Pulmonary artery endothelial cell (primary cell): ENCODE measurements at places on chromosomes 1 and 21. TPM values are rescaled to one million over a fixed set of nuclear protein-coding genes. Genes with fewer than 3 reads are reported as not detected.

Gene TSSK3
- total RNA-seq, result 0.20 TPM in 1 of 2 replicates, not detected in the other

Gene CD2
- total RNA-seq, result not detected in 2 replicates

Gene DISP1
- total RNA-seq, result 0.99 and 2.1 TPM in 2 replicates

Gene GPR3
- 0.49 and 0.86 TPM in 2 replicates for total RNA-seq

Gene OPTC
- not detected in 2 replicates for total RNA-seq

Gene ZMYND12
- total RNA-seq, result 0.28 and 0.40 TPM in 2 replicates

Gene CTSS
- total RNA-seq, result 31.1 and 33.7 TPM in 2 replicates

Gene GBP4
- 3.1 and 10.5 TPM in 2 replicates for total RNA-seq

Gene VCAM1
- total RNA-seq, result 13.8 and 37.1 TPM in 2 replicates

Gene FAM72A
- 3.8 and 11.9 TPM in 2 replicates for total RNA-seq

Gene PROX1
- 0.46 and 0.49 TPM in 2 replicates for total RNA-seq

Gene UBE2U
- not detected in 2 replicates for total RNA-seq

Gene RNF207
- 3.4 and 9.7 TPM in 2 replicates for total RNA-seq

Gene KCNK1
- 0.20 and 0.25 TPM in 2 replicates for total RNA-seq

Gene NFASC
- total RNA-seq, result not detected in 2 replicates

Gene PGLYRP4
- total RNA-seq, result not detected in 2 replicates

Gene GPR37L1
- not detected in 2 replicates for total RNA-seq

Gene S100A9
- total RNA-seq, result 0.13 and 0.95 TPM in 2 replicates

Gene GBP7
- total RNA-seq, result not detected in 2 replicates

Gene IL6R
- total RNA-seq, result 5.7 and 10.8 TPM in 2 replicates

Gene NMNAT2
- total RNA-seq, result 0.14 and 0.20 TPM in 2 replicates

Gene SPRR2E
- not detected in 2 replicates for total RNA-seq

Gene ACTL8
- not detected in 2 replicates for total RNA-seq

Gene DNAJC6
- 2.5 and 9.4 TPM in 2 replicates for total RNA-seq

Gene UBAP2L
- total RNA-seq, result 62.6 and 73.6 TPM in 2 replicates

Gene ATP6V0B
- total RNA-seq, result 96.9 and 107 TPM in 2 replicates

Gene GSTM3
- total RNA-seq, result 25.0 and 57.0 TPM in 2 replicates

Gene SAMSN1
- 0.18 and 4.0 TPM in 2 replicates for total RNA-seq

Gene TTLL10
- total RNA-seq, result not detected in 2 replicates

Gene UAP1
- total RNA-seq, result 160 and 196 TPM in 2 replicates

Gene MYBPHL
- not detected in 2 replicates for total RNA-seq

Gene GSTM1
- not detected in 2 replicates for total RNA-seq

Gene MATN1
- total RNA-seq, result not detected in 2 replicates
